ENCODE measurements at places on chromosomes 7 and 10.
A peak's percentile ranks its signal among the peaks of the same experiment; 100 is the strongest.

- DNase-seq, result no peak
Observed at GRCh38 chr10:46079831-46080585, 33.9 kb upstream of the MSMB start.

GRCh38 chr10:75243426-75243825, 7.7 kb upstream of the COMTD1 start:
- DNase-seq, result no peak

DNA sequence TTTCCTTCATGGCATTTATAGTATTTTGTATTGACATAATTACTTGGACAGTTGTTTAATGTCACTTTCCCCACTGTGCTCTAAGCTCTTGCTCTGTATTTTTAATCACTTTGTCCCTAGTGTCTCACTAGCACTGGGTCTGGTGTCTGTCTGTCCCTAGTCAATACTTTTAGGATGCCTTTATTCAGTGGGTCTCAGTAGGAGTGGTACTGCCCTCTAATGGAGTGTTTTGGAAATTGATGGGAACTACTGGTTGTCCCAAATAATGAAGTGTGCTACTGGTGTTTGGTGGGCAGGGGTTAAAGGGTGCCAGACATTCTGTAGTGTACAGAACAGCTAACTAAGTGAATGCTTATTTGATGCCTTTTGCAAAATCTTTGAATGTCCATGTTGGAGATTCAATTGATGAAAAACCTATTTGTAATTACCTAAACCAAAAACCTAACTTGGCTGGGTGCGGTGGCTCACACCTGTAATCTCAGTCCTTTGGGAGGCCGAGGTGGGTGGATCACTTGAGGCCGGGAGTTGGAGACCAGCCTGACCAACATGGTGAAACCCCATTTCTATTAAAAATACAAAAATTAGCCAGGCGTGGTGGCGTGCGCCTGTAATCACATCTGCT, 33.3 kb downstream of the CDK14 start:
- no peak for DNase-seq

GRCh38 chr10:113967126-113967525, 76.5 kb upstream of the ADRB1 start:
- no peak for DNase-seq

- DNase-seq, result no peak
Observed at GRCh38 chr10:93777092-93777491, 19.4 kb downstream of the LGI1 start.

DNA sequence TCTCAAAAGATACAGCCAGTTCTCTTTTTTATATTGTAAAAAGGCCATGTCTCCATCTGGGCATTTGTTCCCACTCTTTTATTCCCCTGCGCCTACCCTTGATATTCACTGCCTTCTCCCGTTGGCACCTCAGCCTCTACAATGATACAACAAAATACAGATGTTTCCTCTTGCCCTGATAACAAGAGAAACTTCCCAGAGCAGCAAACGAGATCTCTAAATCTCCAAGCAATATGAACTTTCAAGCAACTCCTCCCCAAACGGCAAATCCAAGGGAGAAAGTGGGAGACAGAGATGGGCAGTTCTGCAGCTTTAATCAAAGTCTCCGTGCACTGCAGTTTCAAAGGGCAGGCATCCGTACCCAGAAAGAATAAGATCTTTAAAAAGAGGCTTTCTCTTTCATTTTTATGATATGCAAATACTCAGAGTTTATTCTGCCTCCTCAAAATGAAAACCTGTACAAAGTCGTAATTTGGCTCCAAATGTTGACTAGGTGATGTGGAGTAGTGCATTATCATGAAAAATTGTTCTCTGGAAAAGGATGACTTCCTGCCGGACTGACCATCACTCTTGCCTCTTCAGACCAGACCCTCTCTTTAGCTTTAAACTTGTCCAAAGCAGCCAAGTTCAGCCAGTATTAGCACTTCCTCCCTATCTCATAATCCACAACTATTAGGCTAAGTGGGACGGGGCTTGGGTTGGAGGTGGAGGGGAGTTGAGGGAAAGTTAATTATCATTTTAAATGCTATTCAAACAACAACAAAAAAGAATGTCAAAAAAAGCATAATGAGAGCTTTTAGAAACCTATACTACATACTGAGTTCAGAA, 682 bp downstream of the HGF start:
- no peak for DNase-seq

GRCh38 chr10:125056161-125057132, 103.9 kb downstream of the CTBP2 start:
- no peak for DNase-seq

GRCh38 chr10:97182288-97182990, 3.3 kb downstream of the SLIT1 start:
- DNase-seq, result no peak

DNA sequence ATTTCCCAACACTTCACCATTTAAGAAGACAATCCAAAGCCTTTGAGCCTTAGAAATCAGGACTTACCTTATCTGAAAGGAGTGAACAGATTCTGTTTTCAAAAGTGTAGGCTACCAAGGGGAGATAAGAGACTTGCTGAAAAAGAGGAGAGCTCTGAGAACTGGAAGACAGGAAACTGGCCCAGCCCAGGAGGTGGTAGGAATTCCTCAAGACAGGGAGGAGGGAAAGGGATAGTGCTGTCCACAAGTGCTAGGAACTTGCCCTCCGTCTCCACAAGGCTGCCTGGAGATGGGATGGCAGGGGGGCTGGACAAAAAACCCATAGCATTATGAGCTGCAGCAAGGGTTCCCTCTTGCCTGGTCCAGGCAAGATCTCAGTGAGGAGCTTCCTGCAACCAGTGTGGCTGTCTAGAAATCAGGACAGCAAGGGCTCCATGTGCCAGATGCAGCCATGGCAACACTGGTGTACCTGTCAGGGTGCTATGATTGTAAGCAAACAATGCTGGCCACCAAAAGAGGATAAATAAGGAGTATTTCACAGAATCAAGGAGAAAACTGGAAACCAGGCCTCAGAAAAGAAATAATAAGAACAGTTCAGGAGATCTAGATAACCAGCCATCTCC, 22.7 kb upstream of the FRMD4A start:
- DNase-seq, result no peak

DNA sequence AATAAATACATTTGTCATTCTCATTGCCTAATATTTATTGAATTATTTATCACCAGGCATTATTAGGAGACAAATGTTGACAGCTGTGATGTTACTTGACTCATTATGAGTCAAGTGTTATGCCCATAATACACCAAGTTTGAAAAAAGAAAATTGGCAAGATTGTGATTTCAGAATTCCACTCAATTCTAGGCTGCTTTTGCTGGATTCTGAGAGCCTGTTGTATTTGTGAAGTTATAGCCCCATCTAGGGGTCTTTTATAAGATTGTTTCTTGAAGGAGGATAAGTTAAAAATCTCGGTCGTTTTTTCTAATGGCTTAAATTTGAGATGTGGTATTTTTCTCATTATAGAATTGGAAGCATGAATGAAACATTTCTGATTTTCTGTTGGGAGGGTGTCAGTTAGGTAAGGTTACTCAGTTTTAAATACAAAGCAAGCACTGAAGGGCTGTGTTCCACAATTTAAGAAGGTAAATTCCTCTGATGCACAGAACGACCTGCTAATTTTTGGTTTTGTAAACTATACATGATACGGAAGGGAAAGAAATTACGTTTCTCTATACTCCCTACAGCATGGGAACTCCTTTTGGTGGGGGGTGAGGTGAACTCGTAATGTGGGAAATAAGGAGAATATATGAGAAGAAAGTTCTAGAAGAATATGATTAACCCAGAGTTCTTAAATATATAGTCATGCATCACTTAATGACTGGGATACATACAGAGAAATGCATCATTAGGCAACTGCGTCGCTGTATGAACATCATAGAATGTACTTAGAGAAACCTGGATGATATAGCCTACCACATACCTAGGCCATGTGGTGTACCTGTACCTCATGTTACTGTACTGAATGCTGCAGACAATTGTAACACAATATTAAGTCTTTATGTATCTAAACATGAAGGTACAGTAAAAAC, 2.6 kb downstream of the STK31 start:
- DNase-seq, result no peak

DNA sequence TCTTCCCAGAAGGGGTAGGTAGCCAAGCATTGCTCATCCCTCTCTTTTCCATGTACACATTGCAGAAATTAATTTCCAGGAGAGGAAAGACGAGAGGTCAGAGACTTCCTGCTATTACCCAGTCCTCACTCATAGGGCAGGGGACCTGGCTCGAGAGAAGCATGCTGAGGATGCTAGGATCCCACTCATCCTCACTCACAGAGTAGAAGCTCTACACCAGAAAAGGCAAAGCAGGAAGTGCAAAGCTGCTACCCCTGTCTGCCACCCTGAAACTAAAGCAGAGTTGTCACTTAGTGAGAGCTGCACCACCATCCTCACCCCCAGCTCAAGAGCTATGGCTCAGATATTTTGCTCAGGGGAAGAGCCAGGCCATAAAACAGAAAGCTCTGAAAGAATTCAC, 9.9 kb downstream of the OR9A2 start:
- DNase-seq, result no peak

DNA sequence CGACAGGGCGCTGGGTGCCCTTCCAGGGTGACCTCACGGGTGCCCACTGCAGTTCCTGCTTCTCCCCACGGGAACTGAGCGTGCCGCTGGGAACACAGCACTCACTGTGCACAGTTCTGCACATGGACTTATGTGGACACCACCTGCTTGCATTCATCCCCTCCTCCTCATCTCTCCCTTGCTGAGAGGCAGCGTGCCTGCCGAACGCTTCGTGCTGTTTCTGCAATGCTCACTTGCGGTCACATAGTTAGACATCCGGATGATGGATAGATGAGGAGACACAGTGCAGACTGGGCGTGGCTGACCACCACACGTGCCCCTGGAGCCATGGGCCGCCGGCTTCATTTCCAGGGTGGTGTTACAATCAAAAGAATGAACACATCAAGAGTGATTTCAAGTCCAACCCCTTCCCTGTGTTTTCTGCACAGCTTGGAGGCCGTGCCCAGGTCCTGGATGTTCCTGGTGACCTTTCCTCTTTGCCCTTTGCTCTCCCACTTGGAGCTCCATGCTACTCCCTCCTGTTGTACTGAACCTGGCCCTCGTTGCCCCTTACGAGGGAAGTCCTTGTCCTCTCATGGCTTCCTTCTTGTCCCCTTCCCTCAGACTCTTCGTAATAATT, 119.4 kb downstream of the VIPR2 start:
- no peak for DNase-seq

DNA sequence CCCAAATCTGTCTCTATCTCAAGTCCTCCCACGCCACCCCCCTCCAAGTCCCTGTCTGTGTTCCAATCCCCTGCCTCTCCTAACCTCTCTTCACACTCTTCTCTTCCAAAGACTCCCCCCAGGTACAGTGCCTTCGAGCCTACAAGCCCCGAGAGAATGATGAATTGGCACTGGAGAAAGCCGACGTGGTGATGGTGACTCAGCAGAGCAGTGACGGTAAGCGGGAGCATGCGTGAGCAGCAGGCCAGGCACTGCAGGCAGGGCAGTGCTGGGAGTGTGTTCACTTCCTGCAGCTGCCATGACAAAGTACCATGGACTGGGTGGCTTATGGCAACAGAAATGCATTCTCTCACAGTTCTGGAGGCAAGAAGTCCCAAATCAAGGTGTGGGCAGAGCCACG, 23.4 kb downstream of the ARHGEF5 start:
- no peak for DNase-seq

DNA sequence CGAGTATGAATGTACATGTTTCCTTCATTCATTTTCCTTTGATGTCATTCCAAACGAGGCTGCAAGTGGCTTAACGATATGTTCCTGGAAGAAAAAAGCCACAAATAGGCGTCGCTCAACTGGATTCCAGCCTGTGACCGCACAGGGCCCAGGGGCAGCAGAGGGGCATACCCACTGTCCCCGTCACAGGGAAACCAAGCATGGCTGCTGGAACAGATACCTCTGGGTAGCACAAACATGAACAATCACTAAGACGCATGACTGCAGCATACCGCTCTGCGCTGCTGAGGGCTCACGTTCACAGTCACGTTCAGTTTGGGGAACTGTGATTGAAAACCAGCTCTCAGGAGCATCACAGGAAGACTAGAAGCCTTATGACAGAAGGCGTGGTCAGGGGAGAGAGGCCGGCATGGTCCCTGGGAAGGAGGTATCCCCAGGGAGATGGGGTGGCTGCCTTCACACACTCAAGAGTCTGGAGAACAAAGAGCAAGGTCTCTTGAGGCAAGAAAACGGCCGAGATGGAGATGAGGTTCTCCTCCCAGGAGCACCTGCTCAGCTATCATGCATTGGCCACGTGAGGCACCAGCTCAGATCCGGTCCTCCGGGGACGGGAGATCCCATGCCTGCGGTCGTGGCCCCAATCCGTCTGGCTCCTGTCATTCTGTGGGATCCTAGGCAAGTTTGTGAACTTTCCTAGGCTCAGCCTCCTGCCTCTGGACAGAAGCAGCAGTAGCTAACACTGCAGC, 213.6 kb downstream of the DIP2C start:
- no peak for DNase-seq

DNA sequence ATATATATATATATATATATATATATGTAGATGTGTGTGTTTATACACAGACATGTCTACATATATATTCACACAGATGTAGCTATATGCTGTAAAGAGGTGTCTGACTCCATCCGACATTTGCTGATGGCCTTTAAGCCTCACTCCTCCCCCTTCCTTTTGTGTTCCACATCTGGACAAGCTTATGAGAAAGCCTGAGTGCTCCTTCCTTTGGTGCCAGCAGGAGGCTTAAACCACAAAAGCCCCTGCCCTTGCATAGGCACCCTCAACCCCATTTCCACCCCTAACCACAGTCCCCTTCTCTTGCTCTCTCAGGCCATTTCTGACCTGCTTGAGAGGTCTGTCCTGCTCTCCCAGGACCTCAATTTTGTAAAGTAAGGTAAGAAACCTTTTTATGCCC, 98.7 kb downstream of the SVOPL start:
- no peak for DNase-seq

DNA sequence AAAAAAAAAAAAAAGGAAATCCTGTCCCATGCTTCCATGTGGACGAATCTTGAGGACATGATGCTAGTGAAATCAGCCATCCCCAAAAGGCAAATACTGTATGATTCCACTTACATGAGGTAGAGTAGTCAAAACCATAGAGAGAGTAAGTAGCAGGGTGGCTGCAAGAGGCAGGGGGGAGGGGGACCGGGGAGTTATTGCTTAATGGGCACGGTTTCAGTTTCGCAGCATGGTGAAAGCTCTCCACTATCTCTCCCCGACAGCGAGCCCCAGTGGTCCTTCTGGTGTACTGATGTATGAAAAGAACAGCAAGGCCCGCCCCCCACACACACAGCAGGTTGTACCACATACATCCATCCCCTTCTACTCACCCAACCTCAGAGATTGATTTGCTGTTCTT, 32.8 kb downstream of the NOD1 start:
- DNase-seq, result peak; percentile 82

GRCh38 chr10:110007701-110008517, at the start of gene ADD3:
Gene ADD3, plus strand, starts transcription at chr10:110007984. Its CDS starts 92,670 bp downstream, at chr10:110100654.
- DNase-seq, result peak; percentile 93
